ENCODE measurements at places on chromosomes 13 and 19.

DNA sequence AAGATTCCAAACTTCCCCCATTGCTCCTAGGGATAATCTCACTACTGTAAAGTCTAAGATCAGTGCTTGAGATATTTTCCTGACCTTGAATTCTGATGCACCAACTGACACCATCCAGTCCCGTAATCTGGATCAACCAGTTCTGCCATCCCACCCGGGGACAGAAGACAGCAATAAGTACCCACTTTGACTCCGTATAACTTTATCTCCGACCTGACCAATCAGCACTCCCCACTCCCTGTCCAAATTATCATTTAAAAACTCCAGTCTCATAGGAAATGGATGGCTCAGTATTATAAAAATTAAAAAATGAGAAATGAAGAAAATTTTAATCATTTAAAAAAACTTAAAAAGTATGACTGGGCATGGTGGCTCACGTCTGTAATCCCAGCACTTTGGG lies 61.4 kb upstream of the ABCC4 start:
- no peak for DNase-seq

- no peak for DNase-seq
Observed at GRCh38 chr13:101785858-101786257, 333.4 kb downstream of the ITGBL1 start.

DNA sequence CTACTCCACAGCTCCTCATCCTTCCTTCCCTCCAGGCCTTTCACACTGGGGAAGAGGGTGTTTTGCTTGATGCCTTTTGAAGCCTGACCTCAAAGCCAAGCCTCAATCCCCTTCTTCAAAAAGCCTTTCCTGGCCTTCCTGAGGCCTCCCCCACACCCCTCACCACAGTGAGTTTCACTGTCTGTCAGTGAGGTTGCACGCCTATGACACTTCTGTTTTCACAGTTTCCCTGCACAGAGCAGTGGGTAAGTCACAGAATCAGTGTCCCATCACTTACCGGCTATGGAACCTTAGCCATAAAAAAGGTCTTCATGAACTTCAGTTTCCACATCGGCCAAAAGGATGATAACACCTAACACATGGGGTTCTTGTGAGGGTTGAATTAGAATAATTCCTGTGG lies 371.4 kb downstream of the UQCRFS1 start:
- DNase-seq, result no peak

DNA sequence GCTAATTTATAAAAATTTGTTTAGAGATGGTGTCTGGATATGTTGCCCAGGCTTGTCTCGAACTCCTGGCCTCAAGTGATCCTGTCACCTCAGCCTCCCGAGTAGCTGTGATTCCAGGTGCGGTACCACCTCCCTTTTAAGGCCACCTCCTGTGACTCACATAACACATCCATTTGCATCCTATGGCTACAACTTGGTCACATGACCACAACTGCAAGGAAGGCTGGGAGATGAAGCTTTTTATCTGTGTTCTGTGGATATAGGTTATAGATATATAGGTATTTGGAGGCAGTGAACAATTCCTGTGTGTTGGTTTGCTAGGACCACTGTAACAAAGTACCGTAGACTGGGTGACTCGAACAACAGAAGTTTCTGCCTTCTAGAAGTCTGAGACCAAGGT lies 6.0 kb downstream of the SPACA6 start:
- DNase-seq, result no peak

- DNase-seq, result no peak
Observed at GRCh38 chr13:53064731-53065130, 36.1 kb downstream of the OLFM4 start.

- no peak for DNase-seq
Observed at GRCh38 chr13:97483465-97483864, 49.5 kb downstream of the RAP2A start.

GRCh38 chr19:38298821-38299680 lies 5.0 kb upstream of the C19orf33 start:
- no peak for DNase-seq

DNA sequence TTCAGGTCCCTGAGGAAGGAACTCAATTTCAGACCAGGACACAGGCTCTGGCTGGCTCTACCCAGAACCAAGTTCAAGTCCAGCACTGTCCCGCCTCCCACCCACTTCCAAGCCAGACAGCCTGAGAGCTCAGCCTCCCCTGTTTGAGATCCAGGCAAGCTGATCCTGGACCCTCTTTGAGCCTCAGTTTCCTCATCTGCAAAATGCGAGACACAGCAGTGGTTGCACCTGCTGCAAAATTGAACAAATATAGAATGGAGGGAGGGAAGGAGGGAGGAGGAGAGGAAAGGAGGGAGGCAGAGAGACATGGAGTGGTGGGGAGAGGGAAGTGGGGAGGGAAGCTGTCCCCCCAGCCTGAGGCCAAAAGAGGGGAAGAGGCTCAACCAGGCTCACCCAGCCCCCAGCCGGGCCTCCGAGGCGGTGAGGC lies 751 bp downstream of the TMEM221 start:
- no peak for DNase-seq
